ENCODE measurements at places on chromosomes 12 and 14.

GRCh38 chr12:3129301-3130056 lies 52.3 kb downstream of the TSPAN9 start:
- DNase-seq = no peak

- no peak for DNase-seq
These were observed 158.0 kb downstream of the KCNA5 start for GRCh38 chr12:5201554-5202218.

- DNase-seq = no peak
These were observed 555 bp upstream of the RTN1 start for GRCh38 chr14:59871166-59871495.

DNA sequence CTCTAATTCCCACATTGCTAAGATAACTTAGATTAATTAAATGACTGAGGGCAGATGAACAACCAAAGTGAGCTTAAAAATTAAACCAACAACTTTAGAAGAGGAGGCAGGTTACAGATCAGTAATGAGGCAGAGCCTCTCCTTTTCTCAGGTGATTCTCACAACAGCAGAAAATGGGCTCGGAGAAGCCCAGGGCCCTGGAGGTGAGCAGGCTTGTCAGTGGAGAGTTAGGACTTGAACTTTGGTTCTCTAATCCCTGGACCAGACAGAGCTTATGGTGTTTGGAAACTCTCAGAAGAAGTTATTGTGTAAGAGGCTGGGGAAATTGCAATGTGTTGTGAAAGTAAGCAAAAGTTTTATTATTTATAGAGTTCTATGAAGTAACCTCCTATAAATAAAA lies 2.8 kb downstream of the TRHDE start:
- no peak for DNase-seq

DNA sequence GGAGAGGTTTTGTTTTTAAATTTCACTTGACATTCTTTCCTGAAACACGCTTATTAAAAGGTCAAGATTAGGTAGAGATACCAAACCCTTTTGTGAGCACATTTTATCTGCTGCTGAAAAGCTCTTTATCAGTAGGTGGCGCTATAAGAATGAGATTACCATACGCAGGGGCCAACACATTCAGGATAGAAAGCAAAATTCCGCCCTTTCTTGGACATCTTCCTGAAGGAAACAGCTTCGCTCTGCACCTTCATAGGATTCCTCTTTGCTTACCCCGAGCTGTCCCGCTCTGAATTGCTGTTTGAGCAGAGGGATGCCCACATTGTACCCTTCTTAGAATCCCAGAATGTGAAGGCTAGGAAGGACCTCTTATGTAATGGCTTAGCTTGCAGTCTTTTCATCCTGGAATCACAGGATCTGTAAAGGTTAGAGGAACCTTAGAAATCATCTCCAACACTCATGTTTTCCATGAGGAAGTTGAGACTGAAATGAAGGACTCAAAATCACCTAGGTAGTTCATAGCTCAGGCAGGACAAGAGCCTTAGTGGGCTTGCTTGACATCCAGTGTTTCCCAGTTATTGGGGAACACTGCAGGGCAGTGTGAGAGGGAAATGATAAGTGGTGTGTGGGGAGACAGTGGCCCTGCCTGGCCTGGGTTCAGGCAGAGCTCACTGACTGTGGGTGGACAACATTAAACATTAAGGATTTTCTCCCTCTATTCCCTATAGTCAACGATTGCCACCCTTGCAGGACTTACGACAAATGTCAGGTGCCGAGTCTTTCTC lies 38.7 kb upstream of the CRY1 start:
- DNase-seq = peak; percentile 89

DNA sequence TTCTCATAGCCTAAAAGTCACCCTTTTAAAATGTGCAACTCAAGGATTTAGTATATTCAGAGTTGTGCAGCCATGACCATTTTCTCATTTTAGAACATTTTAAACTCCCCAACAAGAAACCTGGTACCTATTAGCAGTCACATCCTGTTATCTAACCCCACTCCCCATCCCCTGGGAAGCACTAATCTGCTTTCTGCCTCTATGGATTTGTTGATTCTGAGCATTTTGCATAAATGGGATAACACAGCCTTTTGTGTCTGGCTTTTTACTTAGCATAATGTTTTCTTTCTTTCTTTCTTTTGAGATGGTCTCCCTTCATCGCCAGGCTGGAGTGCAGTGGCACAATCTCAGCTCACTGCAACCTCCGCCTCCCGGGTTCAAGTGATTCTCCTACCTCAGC lies 38.6 kb upstream of the YY1 start:
- DNase-seq = no peak

GRCh38 chr12:47307680-47308399 lies 228.1 kb upstream of the AMIGO2 start:
- DNase-seq = no peak

- DNase-seq = no peak
These were observed 3.7 kb downstream of the PSMB11 start for GRCh38 chr14:23045419-23046357.

DNA sequence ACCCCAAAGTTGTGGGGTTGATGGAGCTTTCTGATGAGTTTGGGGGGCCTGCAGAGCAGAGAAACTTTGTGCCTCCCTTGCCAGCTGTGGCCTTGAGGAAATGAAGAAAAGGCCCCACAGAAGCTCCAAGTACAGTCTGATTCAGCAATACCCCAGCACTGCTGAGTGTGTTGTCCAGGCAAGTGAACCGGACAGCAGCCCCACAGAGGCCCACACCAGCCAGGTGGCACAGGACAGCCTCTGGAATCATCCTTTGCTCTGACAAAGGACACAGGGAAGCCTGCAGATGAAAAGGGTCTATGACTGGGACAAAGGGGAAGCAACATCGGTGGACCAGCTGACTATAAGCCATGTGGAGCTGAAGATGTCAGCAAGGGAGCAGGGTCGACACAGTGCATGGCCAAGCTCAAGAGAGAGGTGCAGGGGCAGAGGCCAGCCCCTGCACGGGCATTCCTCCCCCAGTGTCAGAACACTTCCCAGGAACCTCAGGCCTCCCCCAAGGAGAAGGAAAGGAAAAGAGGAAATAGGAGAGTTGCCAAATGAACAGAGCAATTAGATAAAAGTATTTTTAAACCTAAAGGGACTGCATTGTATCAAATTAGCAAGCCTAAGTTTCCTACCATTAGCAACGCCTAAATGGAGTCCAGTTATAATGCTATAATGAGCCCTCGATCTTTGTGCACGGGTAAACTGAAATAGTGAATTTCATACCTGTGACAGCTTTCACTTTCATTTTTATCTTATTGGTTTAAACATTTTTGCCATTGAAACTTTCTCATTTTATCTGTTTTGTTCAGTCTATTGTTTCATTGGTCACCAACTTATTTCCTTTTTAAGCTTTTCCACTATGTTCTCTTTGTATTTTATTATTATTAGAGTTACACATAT lies 46.3 kb upstream of the PTGDR start:
- no peak for DNase-seq

- DNase-seq = no peak
These were observed 28.0 kb downstream of the TRAFD1 start for GRCh38 chr12:112153181-112153892.

GRCh38 chr12:49934505-49934904 lies 16.0 kb upstream of the AQP2 start:
- DNase-seq = no peak

- DNase-seq = no peak
These were observed 398.7 kb downstream of the NELL2 start for GRCh38 chr12:44477331-44477980.

- no peak for DNase-seq
These were observed 64.5 kb upstream of the MANSC4 start for GRCh38 chr12:27844366-27845090.

DNA sequence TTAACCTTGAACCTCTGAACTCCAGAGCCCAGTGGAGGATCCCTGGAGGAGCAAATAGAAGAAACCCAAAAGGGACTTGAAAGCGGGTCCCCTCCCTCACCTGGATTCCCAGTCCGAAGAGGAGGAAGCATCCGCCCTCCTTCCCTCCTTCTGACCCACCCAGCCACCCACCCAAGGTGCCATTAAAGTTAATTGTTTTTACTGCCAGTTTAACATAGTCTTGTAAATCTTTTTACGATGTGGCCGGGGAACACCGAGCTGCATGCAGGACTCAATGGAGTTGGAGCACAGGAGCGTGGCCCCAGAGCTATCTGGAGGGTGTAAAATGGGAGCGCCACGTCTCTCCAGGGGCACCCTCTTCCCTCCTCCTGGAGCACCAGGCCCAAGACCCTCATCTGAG lies 49.9 kb upstream of the TBX3 start:
- no peak for DNase-seq

DNA sequence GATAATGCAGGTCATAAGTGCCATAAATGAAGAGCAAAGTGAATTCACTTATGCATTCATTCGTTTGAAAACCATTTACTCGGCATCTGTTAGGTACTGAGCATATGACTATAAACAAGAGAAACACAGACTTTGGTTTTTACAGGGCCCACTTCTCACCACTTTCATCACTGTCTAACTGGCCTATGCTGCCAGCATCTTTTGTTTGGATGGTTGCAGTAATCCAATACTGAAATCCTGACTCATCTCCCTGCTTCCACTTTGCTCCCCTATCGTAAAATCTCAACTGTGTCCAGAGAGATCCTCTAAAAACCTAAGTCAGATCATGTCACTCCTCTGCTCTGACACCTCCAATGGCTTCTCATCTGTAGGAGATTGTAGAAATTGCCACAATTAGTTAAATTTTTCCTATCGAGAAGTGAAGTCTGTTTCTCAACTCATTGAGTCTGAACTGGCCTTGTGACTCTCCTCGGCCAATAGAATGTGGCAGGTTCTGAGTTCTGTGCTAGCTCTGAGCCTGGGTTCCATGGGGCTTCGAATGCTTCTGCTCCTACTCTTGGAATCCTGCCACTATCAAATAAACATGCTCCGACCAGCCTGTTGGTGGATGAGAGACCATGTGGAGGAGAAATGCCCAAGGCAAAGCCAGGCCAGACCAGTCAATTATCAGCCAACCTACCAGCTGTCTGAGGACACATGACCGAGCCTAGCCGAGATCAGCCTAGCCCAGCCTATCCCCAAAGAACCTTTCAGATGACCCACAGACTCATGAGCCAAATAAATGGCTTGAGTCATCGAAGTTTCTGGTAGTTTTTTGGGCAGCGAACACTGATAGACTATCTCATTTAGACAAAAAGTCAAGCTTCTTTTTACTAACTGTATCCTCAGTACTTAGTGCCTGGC lies 2.2 kb upstream of the BATF start:
- DNase-seq = no peak

GRCh38 chr12:6464531-6464930 lies 5.9 kb downstream of the VAMP1 start:
- DNase-seq = no peak

DNA sequence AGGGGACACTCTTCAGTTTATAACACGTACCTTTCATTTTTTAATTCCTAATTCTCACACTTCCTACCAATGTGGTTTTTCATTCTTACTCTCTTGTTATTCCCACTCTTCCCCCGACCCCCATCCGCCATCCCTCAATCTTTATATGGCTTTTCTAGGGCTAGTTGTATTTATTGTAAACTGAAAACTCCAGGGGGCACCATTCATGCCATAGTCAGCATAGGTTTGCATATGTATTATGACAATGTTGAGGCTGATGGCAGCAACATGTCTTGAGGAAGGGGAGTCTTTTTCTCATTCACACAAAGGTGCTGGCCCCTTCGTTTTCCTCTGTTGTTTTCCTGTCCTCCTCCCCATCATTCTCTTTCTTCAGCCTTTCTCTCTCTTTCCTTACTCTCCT lies 27.7 kb upstream of the LTA4H start:
- DNase-seq = no peak

DNA sequence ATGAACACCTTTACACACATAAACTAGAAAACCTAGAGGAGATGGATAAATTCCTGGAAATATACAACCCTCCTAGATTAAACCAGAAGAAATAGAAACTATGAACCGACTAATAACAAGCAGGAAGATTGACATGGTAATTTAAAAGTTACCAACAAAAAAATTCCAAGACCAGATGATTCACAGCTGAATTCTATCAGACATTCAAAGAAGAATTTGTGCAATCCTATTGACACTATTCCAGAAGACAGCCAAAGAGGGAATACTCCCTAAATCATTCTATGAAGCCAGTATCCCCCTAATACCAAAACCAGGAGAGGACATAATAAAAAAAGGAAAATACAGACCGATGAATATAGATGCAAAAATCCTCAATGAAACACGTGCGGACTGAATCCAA lies 102.6 kb upstream of the KRR1 start:
- no peak for DNase-seq

GRCh38 chr14:35344107-35344807 lies 52.1 kb downstream of the PSMA6 start:
- DNase-seq = no peak

GRCh38 chr12:119547001-119547400 lies 46.6 kb upstream of the TMEM233 start:
- DNase-seq = no peak

- DNase-seq = no peak
These were observed 114.8 kb upstream of the FLRT2 start for GRCh38 chr14:85415015-85415712.

GRCh38 chr12:129966146-129966995 lies 62.5 kb upstream of the TMEM132D start:
- no peak for DNase-seq

- no peak for DNase-seq
These were observed 178.6 kb downstream of the TMEM132C start for GRCh38 chr12:128445415-128446127.

DNA sequence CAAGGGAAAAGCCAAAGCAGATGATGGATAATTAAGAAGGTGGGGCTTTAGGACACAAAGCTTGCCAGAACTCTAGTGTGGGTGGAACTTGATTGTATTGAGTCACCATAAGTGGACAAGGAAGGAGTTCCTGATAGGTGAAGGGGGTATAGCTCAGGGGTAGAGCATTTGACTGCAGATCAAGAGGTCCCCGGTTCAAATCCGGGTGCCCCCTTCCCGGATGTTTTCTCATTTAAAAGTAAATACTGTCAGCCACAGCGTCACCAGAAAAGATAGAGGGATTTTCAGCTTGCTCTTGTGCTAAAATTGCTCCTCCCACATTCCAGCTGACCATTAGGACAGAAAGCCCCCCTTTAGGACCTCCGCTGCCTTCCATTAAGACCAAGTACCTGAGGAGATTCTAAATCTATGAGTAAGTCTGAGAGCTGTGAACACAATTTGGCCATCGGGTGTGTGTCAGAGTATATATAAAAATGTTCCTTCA lies 36.6 kb downstream of the DCAF4 start:
- DNase-seq = peak; percentile 76

DNA sequence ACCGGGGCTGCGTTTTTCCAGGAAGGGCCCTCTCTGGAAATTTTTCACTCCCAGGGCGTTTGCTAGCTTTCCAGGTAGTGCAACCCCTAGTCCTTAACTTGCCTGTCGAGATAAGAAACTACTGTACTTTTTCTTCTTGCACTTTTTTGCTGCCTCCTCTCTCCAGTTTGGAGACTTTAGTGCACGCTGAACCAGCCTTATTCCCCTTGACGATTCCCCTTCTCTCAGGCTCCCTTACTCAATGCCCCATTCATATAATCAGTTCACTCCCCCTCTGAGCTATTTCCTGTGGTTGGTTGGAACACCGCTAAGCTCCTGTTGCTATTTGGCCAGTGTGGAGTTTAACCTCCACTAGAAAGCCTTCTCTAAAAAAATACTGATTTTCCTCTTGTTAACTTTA lies 682 bp downstream of the CREBL2 start:
- peak; percentile 36 for DNase-seq

Data from NCI-H2227 treated with DMSO at 0.1 percent for 48 hours (cell line).